ENCODE measurements at places on chromosomes 2 and 18. TPM values are rescaled to one million over a fixed set of nuclear protein-coding genes. Genes with fewer than 3 reads are reported as not detected.

Gene CXCR1
- total RNA-seq, result 0.26 TPM

Gene NMUR1
- 0.26 TPM for total RNA-seq

Gene ZEB2
- 307 TPM for total RNA-seq

Gene FN1
- 1,853 TPM for total RNA-seq

Gene KCNG2
- 0.21 TPM for total RNA-seq

Gene ZC3H6
- 18.4 TPM for total RNA-seq

Gene CHRND
- total RNA-seq, result 1.3 TPM

Gene ASTL
- 0.85 TPM for total RNA-seq

Gene PLCD4
- total RNA-seq, result 6.7 TPM

Gene NTSR2
- total RNA-seq, result not detected
